RWPE1 (cell line): ENCODE measurements at places on chromosomes 12 and 14.

- DNase-seq: no peak
These were observed 158.3 kb upstream of the PRKD1 start for GRCh38 chr14:30085943-30086342.

- peak; percentile 84 for DNase-seq
These were observed 1.7 kb upstream of the CCND2 start for GRCh38 chr12:4271717-4272423.

DNA sequence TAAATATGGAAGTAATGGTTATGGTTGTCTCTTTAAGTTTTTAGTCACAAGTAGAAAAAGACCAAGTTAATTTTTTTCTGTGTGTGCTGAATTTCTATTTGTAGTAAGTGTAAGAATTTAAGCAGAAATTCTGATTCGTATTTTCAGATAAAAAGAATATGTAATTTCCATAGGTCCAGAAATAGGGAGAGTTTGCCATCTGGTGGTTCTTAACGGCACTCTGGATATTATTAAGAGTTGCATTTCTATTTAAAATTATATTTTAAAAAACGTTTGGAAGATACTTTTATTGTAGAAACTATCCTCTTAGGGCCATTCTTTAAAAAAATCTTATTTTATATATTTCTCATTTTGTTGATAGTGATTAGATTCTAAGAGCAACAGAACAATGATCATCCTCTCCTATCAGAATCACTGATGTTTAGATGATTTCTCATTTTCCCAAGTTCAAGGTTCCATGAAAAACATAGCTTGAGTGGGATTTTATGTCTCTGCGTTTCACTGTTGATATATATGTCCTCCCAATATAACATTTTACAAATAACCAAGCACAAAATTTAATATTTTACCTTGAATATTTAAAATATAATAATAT lies 88.3 kb downstream of the LRRK2 start:
- DNase-seq: peak; percentile 13

DNA sequence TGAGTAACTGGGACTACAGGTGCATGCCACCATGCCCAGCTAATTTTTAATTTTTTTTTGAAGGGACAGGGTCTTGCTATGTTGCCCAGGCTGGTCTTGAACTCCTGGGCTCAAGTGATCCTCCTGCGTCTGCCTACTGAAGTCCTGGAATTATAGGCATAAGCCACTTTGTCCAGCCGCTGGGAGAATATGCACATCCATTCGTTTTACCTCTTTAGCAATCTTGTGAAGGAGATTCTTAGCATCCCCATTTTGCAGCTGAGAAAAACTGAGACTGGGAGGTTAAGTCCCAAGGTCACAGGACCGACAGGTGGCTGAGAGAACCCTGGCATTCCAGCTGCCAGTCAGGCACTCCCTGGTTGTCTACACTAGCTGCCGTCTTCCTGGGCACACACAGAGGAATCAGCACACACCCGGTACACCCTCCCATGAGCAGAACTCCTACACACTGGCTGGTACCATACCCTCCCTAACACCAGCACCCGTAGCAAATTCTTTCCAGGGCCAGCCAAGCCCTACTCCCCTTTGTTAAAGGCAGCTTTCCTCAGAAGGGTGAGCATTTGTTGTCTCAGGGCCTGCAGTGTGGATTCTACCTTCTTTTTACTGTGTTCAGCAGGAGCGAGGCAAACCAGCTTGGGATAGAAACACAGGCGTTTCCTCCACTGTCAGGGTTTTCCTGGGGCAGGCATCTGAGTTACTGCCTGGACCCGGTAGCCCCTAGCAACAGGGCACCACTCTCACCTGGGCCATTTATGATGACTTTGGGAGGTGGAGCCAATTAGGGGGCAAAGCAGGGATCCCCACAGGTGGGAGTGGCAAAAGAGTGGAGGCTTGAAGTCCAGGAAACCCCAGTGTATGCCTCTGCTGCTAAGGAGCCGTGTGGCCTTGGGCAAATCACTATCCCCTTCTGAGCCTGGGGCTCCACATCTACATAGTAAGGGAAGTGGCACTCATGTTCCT lies 70.2 kb downstream of the IRF2BPL start:
- no peak for DNase-seq

DNA sequence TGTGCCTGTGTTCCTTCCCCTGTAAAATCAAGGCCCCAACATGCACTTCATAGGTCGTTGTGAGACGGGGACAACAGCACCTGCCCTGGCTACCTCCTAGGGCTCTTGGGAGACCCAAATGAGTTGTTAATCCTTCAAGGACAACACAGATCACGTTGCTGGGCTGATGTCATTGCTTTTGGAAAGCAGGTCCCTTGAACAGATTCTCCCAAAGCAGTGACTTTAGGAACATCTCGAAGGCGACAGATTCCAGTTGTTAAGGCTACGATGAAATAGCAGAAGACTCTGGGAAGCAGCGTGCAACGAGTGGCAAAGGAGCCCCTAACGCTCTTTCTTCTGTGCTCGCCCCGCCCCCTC lies 26.2 kb upstream of the MAP1LC3B2 start:
- no peak for DNase-seq

GRCh38 chr12:29782871-29783772 lies 620 bp downstream of the TMTC1 start:
- DNase-seq: peak; percentile 1

DNA sequence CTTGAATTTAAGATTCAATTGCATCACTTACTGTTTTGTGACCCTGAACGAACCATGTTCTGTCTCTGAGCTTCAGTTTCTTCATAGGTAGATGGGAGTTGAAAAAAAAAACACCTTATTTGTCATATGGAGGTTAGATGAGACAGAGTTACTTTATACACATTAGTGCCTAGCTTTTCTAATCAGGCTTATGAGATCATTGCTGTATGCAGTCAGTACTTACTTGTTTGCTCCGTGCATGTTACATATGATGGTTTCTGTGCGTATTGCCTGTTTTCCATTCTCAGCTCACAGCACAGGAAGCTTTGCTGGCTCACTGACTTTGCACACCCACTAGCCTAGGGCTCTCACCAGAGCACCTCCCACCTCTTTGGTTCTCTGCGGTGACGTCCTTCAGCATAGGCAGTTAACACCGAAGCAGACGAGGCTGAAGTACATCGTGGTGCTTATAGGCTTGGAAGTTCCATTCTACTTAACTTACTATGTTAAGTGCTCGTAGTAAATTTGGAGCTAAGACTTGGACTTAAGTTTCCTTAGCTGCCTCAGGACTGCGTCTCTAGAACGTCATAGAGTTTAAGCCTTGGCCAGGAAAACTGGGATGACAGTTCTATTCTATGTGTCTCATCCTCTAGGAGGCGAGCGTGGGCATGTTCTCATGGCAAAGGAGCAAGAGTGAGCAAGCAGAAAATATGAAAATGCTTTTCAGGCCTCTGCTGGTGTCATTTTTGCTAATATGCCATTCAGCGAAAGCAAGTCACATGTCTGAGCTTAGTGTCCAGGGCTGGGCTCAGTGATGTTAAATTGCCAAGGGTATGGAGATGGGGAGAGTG lies 57.3 kb downstream of the NRXN3 start:
- no peak for DNase-seq

DNA sequence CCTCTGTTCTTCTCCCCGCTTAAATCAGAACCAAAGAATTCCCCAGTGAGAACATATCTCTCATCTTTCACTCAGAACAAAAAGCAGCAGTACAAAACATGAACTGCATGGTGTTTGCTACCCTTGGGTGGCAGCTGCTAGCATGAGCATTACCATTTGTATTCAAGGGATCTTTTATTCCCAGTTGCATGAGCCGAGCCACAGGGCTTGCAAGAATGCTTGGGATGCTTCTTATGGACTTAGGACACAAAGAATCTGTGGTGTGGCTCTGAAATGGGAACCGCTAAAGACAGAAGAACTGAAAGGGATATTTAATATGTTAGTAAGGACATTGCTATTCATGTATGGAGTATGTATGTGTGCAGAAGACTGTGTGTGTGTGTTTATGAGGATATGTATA lies 190.6 kb downstream of the TMX1 start:
- DNase-seq: no peak

GRCh38 chr14:89720076-89720687 lies 234.3 kb downstream of the EFCAB11 start:
- DNase-seq: no peak

GRCh38 chr12:24565300-24565699 lies 383.6 kb downstream of the BCAT1 start:
- DNase-seq: no peak

DNA sequence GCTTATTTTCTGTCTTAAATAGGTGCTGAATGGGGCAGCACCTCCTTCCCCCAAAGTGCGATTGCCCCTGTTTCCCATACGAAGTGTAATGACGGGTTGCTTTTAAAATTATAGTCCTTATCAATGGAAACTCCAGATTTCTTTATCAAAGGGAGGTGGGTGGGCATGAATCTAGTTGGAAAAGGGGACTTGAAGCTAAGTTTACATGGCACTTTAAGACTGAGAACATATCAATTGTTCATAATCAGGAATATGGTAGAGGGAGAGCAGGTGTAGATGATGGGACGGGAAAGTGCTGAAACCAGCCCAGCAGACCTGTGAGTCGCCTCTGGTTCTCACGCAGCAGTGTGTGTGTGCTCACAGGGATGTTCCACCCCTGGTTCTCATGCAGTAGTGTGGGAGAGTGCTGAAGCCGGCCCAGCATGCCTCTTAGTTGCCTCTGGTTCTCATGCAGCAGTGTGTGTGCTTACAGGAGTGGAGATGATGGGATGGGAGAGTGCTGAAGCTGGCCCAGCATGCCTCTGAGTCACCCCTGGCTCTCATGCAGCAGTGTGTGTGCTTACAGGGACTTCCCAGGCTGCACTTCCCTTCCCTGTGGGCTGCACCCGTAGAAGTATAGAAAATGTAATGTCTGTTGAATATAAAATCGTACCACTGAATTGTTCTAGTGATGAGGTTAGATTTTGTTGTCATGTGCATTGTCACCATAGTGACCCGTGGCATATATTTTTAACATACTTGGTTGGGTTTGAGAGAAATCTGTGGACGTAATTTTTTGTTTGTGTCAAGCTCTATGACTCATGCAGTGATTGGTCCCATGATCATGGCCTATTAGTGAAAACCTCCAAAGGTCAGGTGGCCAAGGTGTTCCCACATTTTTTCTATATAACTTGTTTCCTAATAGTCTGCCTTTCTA lies 51.6 kb downstream of the GPATCH2L start:
- DNase-seq: peak; percentile 85

DNA sequence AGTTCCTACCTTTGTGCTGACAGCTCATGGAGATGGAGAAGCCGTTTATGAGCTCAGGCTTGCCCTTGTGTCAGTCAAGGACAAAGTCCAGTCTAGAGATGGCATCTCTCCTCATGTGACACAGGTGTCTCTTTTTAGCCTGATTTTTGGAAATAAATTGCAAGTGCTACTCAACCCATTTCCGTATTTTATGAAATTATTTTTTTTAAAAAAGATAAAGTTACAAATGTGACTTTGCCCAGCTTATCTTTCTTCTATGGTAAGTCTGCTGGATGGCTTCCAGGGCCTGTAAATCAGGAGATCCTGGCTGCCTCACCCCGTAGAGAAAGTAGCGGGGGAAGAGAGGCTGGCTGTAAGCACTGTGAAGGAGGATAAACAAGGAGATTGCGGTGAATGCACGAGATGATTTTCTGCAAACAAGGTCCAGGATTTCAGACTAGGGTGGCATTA lies 169.7 kb downstream of the MYRFL start:
- DNase-seq: no peak
